ENCODE measurements at places on chromosomes 11 and 22.
A peak's percentile ranks its signal among the peaks of the same experiment; 100 is the strongest.

DNA sequence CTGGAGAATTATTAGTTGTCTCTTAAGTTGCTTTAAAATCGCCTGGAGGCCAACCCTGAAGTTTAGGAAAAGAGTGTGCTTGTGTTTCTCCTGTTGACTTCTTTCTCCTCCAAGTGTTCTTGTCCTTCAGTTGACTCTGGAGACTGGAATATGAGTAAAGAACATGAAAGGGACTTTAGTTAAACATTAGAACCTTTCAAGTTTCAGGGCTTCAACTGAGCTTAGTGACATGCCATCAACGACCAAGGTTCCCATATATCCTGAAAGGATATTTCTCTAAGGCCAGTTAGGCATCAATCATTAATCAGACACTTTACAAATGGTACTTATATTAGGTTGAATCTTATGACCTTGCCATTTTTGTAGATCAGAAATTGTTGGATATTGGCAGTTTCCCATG, 70.0 kb downstream of the ZNRF3 start:
- DNase-seq, result no peak

- no peak for DNase-seq
These were observed 15.2 kb downstream of the SCARF2 start for GRCh38 chr22:20422271-20423007.

- no peak for DNase-seq
These were observed 90.8 kb downstream of the FAM168A start for GRCh38 chr11:73507086-73507485.

DNA sequence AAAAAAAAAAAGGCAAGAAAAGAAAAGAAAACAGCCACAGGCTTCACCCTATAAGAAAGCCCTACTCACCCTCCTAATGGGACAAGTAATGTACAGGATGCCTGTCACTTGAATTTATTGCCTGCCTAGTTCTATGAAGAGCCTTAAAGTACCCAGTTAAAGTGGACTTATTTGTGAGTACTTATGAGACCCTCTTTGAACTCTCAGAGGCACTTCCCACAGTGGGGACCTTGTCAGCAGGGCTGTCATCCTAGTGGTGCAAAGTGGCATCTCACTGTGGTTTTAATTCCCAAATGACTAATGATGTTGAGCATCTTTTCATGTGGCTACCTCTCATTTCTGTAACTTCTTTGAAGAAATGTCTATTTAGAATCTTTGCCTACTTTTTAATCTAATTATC, 41.8 kb upstream of the BARX2 start:
- no peak for DNase-seq

- peak; percentile 66 for DNase-seq
These were observed 135.1 kb downstream of the BCR start for GRCh38 chr22:23315341-23315917.

DNA sequence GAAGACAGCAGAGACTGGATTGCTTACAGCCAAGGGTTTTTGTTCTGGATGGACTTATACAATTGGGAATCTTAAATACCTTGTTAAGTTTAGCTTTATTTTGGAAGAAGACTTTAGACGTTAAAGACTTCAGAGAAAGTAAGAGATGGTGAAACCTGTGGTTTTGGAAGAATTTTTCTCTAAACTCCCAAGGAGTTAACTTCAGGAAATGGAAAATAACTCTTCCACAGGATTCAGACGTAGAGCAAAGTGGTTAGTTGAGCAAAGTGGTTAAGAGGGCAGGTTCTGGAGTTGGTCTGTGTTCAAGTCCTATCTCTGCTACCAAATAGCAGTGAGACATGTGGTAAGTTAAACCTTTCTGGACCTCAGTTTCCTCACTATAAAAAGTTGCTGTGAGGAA, 12.8 kb downstream of the PITPNB start:
- DNase-seq, result no peak

DNA sequence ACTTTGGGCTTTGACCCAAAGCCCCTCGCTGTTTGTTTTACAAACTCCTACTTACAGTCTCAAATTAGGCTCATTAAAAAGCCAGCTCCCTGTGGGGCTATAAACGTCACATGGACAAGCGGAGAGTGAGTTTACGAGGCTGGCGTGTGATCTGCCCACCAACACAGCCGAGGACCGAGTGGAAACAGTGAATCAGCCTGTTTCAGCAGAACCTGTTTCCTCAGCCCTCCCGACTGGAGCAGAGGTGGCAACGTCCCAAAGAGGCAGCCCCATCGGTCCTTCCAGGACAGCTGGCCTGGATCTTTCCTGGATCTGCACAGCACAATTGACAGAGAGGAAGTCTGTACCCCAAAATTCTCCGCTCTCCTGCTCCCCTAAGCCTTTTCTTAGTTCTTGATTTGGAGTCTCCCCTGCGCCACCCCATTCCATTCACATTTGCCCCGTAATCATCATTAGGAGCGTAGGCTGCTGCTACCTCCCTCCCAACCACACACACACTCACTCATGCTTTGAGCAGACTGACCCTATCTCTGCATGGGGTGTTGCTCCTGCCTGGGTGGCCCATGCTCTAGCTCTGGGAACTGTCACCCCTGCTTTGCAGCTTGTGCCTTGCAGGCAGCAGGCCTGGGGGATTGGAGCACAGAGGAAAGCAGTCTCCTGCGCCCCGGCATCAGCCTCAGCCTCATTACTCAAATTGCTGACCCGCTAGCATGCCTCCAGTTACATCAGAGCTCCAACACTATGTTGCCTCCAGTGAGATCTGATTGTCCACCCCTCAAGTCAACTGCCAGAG, 117.8 kb downstream of the NAT10 start:
- DNase-seq, result peak; percentile 72

DNA sequence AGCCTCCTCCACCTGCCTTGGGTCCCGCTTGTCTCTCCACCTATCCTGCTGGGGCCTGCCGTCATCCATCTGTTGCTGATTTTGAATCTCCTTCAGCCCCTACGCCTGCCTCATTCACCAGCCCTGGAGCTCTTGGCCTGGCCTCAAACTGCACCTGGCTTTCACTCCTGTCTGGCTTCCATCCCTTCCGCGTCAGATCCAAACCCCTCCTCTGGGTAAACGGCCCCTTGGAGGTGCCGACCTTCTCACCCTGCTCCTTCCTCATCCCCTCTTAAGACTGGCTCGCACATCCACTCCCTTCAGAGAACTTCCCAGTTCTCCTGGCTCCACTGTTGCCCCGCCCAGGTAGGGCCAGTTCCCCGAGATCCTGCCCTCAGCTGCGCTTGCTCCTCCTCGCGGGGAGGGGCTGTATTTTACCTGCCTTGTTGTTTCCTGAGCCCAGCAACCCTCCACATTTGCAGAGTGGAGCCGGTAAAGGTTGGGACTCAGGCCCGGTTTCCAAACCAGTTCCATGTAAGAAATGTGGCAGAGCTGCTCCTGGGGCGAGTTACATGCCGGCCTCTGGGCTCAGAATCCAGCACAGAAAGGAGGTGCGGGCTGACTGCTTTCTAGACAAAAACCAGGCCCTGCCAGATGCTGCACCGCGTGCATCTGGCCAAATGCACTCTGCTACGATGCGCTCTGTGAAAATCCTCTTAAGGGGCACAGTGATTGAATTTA, 13.9 kb upstream of the SHANK2 start:
- no peak for DNase-seq

DNA sequence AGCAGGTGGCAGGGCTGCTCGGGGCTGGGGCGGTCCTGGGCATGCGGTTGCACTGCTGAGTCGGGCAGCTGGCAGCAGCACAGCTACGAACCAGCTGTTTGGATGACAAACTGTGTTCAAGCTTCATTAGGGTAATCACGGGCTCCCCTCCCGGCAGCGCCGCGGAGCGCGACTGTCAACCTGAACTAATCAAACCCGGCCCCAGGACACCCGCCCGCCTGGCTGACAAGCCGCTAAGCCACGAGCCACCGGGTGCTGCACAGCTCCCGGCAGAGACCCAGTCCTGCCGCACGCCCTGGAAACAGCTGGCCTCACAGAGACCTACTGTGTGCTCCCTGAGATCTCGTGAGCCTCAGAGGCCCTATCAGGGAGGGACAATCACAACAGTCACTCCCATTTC, 60.6 kb upstream of the TCF20 start:
- DNase-seq, result peak; percentile 56

- no peak for DNase-seq
These were observed 54.4 kb downstream of the TRAF6 start for GRCh38 chr11:36455658-36456111.

- DNase-seq, result peak; percentile 35
These were observed at the start of gene CCDC81 for GRCh38 chr11:86374586-86374985. Gene CCDC81 (plus strand): TSS chr11:86374887. CDS start chr11:86375164, 277 bp downstream.

DNA sequence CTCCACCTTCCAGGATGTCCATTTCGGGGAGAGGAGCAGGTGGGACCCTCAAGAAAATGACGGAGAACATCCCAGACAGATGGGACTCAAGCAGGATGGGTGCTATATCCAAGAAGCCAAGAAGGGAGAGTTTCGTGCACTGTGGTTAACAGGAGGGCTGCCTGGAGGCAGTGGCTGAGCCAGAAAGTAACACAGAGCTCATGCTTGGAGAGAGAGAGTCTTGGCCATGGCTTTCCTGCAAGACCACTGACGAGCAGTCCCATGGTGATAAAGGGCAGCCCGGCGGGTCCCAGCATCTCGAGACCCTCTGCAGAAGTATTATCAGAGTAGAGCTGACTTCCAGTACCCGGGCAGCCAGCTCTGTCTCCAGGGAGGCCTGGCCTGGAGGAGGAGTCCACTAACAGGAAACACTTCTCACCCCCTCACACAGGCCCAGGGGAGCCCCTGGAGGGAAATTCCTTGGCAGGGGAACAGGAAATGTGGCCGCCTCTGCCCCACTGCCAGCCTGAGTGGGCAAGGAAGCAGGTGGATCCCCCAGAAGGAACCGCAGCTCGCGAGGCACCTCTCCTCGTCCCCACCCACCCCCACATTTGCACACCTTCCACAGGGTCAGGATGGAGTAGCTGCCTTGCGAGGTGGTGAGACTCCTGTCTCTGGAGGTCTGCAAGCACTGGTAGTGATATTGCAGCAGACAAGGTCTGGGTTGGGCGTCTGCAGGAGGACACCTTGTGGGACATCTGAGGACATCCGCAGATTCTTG, 32.2 kb downstream of the CYTH4 start:
- DNase-seq, result no peak

DNA sequence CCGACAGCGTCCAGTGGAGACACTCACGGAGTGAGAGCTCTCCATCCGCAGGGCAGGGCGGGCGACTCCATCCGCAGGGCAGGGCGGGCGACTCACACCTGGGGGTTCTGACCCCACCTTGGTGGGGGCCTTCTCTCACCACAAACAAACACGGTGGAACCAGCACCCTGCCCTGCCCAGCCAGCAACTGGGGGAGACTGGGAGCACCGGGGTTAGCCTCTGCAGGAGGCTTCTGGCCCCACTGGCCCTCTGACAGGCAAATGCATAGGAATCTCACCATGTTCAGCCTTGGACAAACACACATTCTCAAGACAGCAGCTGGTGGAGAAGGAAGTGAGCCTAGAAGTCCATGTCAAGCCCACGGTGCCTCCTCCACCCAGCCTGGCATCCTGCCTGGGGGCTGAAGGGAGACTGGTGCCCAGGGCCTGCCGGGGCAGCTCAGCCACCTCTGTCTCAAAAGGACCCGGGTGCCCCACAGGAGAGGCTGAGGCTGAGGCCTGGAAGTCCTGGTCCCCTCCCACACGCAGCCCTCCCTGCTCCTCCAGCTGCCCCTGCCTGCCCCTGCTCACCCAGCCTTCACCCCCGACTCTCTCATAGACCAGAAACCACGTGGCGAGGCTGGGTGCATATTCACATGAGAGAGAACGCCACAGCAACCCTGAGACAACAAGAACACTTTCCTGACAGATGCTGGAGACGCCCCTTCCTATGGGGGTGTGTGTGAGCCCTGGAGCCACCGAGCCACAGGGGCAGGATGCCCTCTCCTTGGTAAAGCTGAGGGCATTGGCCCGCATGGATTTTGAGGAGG, 98.4 kb upstream of the B3GAT1 start:
- no peak for DNase-seq

- DNase-seq, result no peak
These were observed 49.3 kb upstream of the FLI1 start for GRCh38 chr11:128644576-128644975.

DNA sequence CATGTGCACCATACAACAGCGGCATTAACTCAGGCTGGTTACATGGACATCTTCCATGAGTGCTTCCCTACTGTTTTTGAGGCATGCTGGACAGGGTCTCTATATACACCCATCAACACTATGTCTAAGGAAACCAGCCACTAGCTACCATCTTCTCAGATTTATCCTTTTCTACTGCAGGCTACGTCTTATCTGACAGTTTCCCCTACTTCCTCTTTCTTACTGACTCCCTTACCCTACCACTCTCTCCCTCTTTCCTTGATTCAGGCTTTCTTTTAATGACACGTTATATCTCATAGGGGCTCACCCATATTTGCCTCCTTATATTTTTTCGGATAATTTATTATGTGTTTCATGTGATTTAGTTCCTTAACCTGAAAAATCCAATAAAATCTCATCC, 41.8 kb downstream of the DDI1 start:
- no peak for DNase-seq

All from lung microvascular endothelial cell (primary cell).